Caco-2 (cell line): ENCODE measurements at places on chromosomes 4 and X. TPM values are rescaled to one million over a fixed set of nuclear protein-coding genes. Genes with fewer than 3 reads are reported as not detected.

The TENM3 gene
- total RNA-seq = 94.7 and 101 TPM in 2 replicates

The RRH gene
- total RNA-seq = 0.34 and 0.37 TPM in 2 replicates

The BMX gene
- not detected in 2 replicates for total RNA-seq

The MGAT4D gene
- not detected in 2 replicates for total RNA-seq

The SUPT20HL1 gene
- total RNA-seq = not detected in 2 replicates

The FMR1NB gene
- not detected in 2 replicates for total RNA-seq

The ODAPH gene
- total RNA-seq = not detected in 2 replicates

The GAGE12D gene
- not detected in 2 replicates for total RNA-seq

The CPE gene
- total RNA-seq = 4.6 and 5.9 TPM in 2 replicates

The TRPC5OS gene
- total RNA-seq = not detected in 2 replicates

The LUZP4 gene
- total RNA-seq = not detected in 2 replicates

The CT45A1 gene
- total RNA-seq = not detected in 2 replicates

The ADH1C gene
- 0.23 and 0.63 TPM in 2 replicates for total RNA-seq

- no peak for DNase-seq
These were observed 44.8 kb downstream of the GRIA2 start for GRCh38 chr4:157265281-157265680.

DNA sequence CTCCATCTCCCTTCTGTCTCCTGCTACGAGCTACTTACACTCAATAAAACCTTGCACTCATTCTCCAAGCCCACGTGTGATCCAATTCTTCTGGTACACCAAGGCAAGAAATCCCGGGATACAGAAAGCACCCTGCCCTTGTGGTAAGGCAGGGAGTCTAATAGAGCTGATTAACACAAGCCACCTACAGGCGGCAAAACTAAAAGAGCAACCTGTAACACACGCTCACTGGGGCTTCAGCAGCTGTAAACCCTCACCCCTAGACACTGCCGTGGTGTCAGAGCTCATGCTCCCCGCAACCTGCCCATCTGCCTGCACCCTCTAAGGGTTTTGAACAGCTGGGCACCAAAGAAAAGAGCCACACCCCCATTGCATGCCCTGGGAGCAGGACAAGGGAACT is 755.4 kb upstream of the HTR2C start:
- DNase-seq = no peak

GRCh38 chr4:63620271-63620670 is 789.0 kb downstream of the TECRL start:
- no peak for DNase-seq

DNA sequence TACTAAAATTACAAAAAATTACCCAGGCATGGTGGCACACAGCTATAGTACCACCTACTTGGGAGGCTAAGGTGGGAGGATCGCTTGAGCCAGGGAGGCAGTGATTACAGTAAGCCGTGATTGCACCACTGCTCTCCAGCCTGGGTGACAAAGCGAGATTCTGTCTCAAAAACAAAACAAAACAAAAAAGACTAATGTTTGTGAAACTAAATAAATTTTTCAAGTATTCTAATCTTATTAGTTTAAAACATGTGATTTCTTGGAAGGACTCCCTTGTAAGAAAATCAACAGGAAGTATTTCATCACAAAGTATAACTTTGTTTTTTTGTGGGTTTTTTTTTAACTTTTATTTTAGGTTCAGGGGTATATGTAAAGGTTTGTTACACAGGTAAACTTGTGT is 89.6 kb downstream of the EGF start:
- no peak for DNase-seq

- DNase-seq = no peak
These were observed 3.0 kb upstream of the NPY1R start for GRCh38 chr4:163335384-163335783.

- DNase-seq = no peak
These were observed 35.4 kb downstream of the WDR1 start for GRCh38 chr4:10081218-10081606.

GRCh38 chr4:148152868-148153625 is 289.2 kb downstream of the NR3C2 start:
- no peak for DNase-seq

- DNase-seq = no peak
These were observed 57.9 kb downstream of the TKTL2 start for GRCh38 chr4:163415668-163416067.

DNA sequence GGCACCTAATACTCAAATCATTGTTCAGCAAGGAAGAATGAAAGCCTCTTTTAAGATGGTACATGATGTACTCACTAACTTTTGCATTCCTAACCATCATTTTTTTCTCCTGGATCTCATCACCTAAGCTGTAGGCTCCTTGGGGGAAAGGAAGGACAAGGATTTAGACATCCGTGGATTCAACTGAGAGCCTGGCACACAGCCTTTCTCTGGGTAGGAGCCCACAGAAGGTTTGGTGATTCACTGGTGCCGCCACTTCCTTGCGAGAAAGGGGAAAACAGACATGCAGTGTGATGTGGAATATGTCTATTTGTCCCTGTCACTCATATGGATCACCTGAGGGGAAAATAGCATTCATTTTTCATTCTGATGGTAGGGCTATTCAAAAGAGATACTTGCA is 147.3 kb downstream of the PCDH7 start:
- no peak for DNase-seq

DNA sequence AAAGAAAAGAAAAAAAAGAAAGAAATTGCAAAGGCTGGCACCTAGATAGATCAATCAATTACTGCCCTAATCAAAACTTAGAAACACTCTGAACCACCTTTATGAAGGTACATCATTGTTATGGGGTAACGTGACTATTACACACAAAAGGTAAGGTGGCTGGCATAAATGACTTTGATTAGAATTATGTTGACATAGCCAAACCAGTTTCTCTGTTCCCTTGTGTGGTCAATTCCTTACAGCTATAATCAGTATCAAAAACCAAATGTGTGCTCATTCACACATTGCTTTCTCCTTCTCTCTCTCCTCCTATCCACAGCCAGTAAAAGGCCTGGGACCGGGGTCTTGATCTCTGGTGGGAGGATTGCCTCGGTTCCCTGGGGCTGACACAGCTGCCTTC is 48.7 kb downstream of the RHOH start:
- no peak for DNase-seq

DNA sequence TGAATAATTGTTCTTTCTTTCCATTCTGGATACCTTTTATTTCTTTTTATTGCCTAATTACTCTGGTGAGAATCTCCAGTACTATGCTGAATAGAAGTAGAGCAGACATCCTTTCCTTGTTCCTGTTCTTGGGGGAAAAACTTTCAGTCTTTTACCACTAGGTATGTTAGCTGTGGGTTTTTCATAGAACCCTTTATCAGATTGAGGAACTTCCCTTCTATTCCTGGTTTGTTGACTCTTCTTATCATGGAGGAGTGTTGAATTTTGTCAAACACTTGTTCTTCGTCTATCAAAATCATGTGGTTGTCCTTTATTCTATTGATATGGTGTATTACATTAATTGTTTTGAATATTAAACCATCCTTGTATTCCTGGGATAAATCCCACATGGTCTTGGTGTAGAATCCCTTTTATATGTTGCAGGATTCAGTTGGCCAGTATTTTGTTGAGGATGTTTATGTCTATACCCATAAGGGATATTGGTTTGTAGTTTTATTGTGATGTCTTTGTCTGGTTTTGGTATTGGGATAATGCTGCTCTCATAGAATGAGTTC is 23.6 kb downstream of the SH3BP2 start:
- no peak for DNase-seq

DNA sequence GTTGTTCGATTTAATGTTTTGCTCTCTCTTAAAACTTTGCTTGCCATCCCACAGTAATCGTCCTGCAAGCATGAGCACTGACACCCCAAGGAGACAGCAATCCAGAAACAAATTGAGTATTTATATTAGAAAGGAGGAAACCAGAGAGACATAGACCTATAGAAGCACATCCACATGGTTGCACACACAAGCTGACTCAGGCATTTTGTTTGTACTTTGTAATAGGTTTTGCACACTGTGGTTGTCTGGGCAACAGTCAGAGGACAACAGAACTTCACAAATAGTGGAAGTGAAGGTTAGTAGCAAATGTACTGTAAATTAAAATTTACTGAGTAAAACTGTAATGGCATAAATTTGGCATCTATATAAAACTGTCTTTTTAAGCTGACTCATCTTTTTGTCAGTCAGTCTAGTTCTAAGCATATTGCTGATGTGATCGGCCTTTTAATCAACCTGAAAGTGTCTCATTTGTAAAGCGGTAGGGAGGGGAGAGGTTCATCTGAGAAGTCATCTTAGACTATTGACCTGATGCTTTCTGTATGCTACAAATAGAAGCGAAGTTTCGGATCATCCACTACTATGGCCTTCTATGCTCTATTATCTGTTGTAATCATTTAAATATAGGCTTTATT is 1624.7 kb downstream of the ARAP2 start:
- DNase-seq = no peak

DNA sequence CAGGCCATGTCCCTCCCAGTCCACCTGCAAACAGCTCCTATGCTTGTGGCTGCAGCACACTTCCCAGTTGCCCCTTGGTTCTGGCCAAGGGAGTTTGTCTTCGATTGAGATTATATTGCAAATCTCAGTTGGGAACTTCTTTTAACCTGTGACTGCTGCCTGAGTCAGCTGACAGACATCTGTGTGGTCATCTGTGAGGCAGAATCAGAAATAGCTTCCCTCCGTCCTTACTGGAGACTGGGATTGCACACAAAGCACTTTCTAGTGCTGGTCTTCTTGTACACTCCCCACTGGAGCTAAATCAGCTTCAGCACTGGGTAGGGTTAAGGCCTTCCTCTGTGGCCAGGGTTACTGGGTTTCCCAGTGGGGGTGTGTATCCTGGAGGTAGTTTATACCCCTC is 34.3 kb downstream of the ZNF330 start:
- DNase-seq = no peak

- no peak for DNase-seq
These were observed 95.7 kb downstream of the NPNT start for GRCh38 chr4:105990933-105991332.

DNA sequence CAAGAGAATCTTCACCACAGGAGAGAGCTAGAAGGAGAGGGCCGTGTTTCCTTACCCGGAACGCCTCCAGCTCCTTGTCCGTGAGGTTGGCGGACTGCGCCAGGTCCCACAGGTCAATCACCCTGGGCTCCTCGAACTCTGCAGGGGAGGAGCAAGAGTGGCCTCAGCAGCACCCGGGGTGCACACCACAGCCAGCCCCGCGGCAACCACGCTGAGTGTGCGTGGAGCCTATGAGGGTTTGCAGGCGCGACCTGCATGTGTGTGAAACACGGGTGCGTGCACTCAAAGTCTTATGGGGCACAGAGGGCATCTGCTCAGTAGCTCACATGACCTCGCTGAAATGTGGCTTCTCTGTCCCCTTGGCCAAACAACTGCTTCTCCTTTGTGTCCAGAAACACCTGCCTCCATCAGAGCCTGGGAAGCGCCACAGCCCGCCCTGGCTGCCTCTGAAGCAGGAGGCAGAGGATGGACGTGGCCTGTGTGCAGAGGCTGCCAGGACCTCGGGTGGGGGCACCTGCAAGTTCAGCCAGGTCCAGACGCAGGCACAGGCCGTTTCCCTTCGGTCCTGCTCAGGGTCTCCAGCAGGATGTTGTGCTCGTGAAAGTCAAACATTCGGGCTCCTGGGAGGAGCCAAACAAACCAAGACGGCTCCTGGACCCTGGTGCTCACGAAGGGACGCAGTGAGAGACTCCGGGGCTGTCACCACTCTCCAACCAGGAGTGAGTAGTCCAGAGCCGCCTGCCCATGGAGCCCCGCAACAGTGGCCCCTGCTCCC is 16.0 kb downstream of the LRPAP1 start:
- no peak for DNase-seq

GRCh38 chrX:32562261-32562660 is 649.1 kb downstream of the DMD start:
- DNase-seq = no peak

DNA sequence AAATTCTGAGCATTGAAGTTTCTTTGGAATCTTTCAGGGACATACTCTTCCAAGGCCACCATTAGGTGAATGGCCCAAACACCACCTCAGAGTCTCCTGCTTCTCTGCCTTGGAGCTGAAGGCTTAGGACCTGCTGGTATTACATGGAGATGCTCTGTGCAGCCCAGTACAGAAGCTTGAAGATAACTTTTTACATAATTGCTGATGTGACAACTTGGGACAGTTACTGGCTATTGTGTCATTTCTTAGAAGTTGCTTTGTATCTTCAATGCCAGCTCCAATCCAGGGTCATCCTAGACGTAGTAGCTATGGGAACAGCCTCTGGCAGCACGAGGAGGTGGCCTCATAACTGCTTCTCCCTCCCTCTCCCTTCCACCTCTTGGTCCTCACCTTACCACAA is 60.5 kb downstream of the RTL5 start:
- DNase-seq = no peak

DNA sequence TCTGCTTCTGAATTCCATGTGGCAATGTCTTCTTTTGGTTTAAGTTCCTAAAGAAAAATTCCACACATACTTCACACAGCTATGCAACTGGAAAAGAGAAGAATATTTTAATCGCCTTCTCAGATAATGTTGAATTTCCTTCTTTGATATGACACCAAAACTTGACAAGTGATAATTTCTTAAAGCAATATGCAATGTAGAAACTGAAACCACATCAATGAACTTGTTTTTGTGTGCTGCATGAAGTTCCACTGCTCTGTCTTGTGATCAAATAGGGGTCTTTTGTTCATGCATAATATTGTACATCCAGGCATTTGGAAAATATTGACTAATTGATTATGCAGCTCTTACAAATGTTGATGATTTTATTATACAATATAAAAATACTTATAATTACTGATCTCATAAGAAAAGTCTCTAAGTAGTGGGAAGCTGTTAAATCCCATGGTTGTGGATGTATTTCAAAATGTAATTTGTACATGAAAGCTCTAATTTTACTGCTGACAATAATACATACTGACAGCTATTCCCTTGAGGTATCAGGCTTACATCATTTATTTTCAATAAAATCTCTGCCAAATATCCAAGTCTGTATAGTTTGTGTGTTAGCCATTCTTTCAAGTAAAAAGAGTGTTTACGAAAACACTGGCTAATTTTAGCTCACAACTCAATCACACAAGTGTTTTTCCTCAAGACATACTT is 56.5 kb downstream of the AGA start:
- DNase-seq = no peak

- peak; percentile 12 for DNase-seq
These were observed 57.3 kb upstream of the TCEAL2 start for GRCh38 chrX:102067966-102068723.

DNA sequence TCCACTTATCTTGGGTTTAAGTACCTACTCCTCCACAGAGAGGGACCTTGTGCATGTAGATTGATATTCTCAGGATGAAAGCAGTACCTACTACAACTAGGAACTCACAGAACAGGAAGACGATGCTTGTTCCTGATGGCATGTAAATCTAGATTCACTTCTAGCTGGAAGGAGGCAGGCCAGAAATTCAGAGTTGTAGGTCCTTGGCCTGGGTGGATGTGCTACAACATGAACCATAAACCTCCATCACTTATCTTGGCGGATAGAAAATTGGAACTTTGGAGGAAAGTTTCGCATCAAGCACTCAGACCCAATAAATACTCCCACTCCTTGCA is 9.3 kb upstream of the SMIM20 start:
- no peak for DNase-seq
